ENCODE measurements at places on chromosomes 12 and 14.

DNA sequence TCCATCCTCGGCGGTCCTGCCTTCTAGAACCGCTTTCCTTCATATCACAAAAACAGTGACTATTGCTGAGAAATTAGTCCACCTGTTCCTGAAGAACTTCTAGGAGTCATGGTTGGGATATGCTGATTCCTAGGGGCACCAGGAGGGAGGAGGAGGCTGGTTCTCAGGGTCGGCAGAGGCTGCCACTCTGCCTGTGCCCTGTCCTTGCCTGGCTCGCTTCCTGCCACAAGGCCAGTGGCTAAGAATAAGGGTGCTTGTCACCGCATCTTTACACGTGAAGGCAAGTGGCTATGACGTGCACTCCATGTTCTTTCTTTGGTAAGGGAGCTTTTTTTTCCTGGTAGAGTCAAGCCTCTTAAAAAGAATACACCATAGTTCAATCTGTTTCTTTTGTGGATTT, 18.7 kb upstream of the DGLUCY start:
- DNase-seq, result no peak

DNA sequence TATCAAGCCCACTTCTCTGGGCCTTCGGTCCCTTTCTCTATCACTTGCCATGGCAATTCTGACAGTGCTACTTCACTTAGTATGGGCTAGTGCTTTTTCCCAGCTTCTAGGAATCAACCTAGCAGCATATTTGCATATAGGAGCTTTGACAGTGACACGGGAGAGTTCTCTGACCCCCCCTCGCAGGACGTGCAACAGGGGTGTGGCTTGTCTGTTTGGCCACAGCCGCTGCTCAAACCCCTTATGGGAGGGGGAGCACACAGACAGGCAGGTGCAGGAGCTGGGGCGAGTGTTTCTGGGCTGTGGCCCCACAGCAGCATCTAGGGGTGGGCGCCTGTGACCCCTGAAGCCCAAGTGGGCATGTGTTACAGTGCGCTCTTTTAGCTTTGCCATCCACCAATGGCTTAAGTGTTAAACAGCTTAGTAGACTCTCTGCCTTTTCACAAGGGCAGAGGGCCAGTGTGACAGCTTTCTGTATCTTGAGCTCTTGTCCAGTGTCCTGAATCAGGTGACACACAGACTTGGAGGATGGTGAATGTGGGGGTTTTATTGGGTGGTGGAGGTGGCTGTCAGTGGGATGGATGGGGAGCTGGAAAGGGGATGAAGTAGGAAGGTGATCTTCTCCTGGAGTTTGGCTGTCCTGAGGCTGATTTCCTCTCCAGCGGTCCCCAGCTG, 229.3 kb downstream of the PCNX1 start:
- no peak for DNase-seq

DNA sequence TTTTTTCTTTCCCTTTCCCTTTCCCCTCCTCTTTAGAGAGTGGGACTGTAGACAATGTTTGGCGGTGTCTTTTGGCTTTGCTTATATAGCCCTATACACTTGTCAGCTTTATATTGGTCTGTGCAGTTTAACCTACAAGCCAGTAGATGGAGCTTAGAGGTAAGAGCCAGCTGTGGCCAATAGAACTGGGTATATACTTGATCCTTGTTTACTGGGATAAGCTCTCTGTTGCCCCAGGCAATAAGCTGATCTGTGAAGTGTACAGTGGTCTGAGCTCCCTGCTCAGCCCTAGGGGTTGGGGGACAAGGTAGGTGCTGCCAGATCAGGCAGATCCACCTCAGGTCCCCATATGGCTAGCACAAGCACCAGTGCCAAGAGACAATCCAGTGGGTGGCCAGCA, 434.1 kb downstream of the NOVA1 start:
- DNase-seq, result no peak

DNA sequence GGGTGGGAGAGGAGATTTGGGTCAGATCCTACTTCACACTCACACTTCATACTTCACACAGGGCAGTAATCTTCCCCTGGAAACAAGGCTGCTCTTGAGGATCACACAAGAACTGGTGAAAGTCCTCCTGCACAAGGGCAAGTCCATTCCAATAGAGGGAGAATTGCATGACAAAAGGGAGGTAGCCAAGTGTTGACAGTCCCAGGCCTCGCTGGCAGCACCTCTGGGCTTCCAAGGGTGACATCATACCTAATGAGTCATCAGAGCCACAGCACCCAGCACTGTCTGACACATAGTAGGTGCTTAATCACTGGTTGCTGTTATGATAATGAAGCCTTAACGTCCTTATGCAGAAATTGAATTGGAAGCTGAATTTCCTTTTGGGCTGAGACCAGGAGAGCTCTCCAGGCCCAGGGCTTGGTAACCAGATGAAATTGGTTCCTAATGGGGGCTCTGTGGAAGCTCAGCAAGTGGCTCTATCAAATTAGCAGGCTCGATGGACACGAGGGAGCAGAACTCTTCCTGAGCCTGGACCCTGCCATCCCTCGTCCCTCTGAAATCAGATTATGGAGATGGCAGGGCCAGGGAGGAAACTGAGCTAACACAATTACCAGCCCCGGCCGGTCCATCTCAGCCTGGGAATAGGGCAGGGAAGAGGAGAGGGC, 58.8 kb upstream of the ACTN1 start:
- no peak for DNase-seq

DNA sequence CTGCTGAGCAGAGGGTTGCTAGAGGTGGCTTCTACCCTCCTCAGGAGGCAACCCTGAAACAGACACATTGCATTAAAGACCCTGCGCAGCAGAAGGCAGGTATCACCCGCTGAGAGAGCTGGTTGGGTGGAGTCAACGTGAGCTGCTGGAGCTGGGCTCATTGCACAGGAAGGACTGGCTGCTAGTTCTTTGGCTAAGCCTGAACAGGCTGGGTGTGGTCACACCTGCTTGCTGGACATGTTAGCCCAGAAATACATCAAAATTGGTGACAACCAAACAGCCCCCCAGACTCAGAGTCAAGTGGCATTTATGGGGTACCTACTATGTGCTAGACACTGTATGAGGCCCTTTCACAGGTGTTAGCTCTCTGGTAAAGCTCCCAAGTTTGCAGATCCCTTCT, 33.8 kb upstream of the IRF2BPL start:
- no peak for DNase-seq

DNA sequence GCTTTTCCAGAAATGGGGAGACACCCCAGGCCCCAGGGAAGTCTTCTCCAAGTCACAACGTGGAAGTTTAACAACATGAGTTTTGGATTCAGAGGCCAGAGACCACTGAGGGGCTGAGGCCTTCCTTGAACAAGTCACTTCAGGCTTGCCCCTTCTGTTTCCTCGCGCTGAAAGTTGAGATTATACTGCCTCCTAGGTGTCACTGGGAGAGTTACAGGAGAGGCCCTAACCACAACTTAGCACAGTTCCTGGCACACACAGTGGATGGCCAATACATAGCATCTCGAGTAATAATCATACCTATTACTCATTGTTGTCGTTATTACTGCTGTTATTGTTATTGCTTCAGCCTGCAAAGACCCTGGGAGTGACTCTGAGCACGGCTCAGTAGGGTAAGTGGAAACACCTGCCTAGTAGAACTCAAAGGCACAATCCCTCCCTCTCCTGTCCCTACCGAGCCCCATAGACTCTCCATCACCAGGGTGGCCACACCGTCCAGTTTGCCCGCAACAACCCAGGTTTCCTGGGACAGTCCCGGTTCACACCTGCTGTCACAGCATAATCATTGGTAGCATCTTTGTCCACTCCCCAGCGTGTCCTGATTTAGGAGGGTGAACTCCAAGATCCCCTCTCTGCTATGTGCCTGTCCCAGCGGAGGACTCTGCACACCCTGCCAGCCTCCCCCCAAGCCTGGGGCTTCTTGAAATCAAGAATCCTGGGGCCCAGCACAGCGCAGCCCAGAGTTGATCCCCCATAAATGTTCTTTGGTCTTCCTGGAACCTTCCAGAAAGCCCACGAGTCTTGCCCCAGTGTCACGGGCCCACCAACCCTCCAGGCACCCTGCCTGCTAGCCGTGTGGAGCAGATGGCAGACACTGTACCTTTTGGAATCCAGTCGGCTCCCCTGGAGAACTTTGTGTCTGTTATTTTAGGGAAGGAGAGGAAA, 85.0 kb downstream of the SYNE3 start:
- no peak for DNase-seq

DNA sequence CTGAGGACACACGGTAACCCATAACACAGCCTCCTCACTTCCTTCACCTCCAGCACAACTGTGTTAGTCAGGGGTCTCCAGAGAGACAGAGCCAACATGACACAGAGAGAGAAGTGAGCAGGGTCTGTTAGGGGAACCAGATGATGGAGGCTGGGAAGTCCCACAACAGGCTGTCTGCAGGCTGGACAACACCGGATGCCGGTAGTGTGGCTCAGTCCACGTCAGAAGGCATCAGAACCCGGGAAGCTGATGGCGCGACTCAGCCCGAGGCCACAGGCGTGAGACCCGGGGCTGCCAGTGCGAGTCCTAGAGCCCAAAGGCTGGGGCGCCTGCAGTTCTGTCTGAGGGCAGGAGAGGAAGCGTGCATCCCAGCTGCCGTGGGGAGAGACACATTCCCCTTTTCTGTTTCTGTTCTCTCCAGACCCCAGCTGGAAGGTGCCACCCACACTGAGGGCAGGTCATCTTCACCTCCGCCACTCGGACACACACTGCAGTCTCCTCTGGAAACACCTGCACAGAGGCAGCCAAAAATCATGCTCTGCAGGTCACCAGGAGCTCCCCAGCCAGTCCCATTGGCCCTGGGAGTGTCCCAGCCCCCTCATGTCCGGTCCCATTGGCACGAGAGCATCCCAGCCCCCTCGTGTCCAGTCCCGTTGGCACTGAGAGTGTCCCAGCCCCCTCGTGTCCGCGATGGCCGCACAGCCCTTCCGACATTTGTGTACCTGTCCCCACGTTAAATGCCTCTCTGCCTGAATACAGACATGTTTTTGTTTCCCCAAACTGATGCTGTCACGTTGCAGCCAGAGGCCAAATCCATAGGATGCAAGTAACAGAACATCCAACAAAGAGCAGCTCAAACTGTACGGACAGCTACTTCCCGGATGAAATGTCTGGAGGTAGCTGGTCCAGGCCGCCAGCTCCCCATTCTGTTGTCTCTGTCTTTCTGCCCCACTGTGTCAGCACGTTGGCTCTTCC, 7.9 kb upstream of the FBRSL1 start:
- DNase-seq, result no peak

DNA sequence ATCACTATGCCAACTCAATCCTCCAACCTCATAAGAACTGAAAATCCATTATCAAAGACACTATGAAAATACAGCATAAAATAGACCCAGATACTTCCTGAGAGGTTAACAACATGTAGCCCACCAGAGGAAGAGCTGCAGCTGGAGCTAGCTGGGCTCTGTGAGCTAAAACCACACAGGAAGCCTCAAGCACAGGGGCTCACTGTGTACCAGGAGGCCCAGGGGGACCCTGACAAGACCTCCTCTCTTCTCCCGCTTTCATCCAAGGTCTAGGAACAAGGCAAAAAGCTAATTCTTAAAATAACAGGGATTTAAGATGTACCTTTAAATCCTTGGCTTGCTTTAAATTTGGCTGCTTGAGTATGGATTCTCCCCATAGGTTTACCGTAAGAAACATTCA, 53.6 kb downstream of the EIF2S3B start:
- no peak for DNase-seq

GRCh38 chr12:109752117-109753053, 38.8 kb downstream of the FAM222A start:
- DNase-seq, result no peak

GRCh38 chr12:121536899-121537813, 43.7 kb downstream of the KDM2B start:
- DNase-seq, result peak; percentile 30

- DNase-seq, result no peak
Measured at GRCh38 chr14:46885566-46885965, 234.0 kb upstream of the RPL10L start.

DNA sequence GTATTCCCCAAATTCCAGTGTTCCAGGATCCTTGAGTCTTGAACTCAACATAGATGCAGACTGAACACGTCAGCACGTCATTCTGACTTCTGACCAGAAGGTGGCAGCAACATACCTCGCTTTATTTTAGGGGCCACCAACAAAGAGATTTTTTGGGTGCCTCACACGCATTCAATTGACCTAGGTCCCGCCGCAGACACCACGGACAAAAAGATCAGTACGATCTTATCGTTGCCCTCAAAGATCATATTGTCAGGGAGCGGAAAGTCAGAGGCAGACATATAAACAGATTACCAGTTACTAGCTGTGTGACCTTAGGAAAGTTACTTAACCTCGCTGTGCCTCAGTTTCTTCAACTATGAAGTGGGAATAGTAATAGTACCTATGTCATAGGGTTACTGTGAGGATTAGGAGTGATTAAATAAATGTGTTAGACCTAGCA, 6.5 kb upstream of the PRPH start:
- DNase-seq, result peak; percentile 37

DNA sequence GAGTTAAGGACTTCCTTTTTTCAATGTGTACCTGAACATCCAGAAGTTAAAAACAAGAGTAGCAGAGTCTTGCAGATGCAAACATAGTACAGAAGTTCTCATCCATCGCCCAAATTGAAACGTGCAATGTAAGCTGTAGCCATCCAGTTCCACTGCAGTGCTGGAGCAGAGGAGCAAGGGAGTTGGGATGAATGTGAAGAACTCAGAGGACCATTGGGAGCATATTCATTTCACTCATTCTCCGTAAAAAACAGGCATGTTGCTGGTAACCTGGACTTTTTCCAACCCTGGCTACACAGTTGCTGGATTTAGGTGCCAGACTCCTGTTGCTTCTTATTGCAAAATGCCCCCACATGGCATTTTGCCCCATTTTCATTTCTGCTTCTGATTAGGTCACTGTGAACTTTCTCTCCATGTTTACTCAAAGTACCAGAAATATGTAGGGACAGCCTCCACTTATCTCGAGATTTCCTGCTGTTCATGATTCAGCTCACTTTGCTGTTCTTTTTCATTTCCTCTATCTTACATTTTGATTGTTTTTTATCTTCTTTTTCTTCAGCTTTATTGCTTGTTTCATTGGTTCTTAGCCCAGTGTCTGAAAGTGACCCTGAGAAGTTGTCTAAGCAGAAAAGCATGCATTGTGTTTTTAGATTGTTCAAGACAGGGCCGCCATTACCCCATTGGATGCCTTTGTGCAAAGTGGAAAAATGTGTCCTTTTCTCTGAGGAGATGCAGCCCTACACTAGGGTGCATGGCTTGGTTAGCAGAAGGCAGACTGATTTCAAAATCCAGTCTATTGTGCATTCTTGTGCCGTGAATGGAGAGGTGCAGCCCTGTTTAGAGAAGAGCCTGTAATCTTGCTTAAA, 109.0 kb upstream of the AMIGO2 start:
- DNase-seq, result no peak

- DNase-seq, result no peak
Measured at GRCh38 chr14:103739793-103740501, 24.3 kb downstream of the ZFYVE21 start.
